ENCODE measurements at places on chromosomes 3 and 15. TPM values are rescaled to one million over a fixed set of nuclear protein-coding genes. Genes with fewer than 3 reads are reported as not detected.

DNA sequence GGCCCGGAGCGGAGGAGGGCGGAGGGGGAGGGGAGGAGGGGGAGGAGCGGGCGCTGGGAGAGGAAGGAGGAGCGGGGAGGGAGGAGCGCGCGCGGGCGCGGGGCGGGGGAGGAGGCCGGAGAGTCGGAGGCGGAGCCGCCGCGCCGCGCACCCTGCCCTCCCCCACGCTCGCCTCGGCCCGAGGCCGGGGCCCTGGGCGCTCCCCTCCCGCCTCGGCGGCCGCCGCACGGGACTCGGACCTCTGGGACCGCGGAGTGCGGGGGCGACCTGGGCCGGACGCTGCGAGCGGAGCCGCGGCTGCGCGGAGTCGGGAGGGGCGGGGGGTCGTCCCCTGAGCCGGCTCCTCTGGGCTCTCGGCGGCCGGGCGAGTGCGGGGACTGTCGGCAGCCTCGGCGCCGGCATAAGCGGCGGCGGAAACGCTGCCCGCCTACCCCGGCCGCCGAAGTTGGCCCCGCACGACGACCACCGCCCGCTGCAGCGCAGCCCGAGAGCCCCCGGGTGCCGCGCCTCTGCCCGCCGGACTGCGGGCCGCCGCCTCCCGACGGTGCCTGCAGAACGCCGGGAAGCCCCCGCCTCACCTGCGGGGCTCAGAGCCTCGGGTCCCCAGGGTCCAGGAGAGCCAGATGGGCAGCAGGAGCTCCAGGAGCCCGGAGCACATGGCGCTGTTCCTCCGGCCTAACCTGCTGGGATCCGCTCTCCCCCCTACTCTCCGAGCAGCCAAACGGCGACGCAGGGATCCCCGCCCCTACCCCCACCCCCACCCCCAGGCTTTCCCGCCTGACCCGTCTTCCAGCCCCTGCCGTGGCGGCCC is 406 bp upstream of the GABRB3 start:
- H3K4me1 ChIP-seq, result peaks cover 4% of the 10 kb centered on the region
- DNase-seq, result no peak
- peaks cover 39% of the 10 kb centered on the region for H3K27me3 ChIP-seq
- no peak overlapping the region for H3K27ac ChIP-seq

DNA sequence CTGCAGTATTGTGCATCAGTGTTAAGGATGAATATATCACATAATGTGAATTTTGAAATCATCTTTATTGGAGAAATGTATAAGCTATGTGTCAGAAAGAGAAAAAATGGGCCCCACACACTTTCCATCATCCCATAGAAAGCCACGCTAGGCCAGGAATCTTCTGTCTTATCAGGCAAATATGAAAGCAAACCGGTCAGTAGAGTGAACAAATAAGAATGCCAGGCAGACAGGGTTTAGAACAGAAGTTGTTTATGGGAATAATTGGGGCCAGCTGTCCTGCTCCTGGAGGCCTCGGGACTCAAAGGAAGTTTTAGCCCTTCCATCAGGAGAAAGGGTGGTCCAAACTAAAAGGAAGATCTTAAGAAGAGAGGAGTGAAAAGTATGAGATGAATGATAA is 39.5 kb downstream of the ZNF280D start:
- H3K36me3 ChIP-seq, result peaks cover 4% of the 10 kb centered on the region
- H3K27ac ChIP-seq, result no peak overlapping the region
- no peak overlapping the region for H3K4me3 ChIP-seq
- H3K27me3 ChIP-seq, result no peaks in the 10 kb centered on the region

GRCh38 chr3:188287339-188287738 is 133.4 kb downstream of the LPP start:
- H3K4me3 ChIP-seq, result no peak overlapping the region
- H3K36me3 ChIP-seq, result no peaks in the 10 kb centered on the region
- peak overlapping the region; percentile 68 for H3K27ac ChIP-seq
- DNase-seq, result no peak
- H3K4me1 ChIP-seq, result no peaks in the 10 kb centered on the region

DNA sequence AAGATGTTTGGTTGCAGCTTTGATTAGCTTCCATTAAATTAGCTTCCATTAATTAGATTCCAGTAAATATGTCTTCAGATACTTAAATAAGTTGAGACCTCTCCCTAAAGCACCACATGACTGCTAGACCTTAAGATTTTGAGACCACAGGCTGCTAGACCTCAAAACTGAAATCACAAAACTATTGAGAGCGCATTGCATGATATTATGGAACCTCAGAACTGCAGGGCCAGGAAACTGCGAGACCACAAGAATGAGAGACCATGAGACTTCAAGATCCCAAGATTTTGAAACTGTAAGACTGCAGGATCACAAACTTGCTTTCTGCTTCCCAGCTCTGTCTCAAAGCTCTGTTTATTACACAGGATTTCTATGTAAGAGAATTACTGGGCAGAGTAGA is 87.4 kb downstream of the TRIM42 start:
- DNase-seq, result no peak
- no peaks in the 10 kb centered on the region for H3K4me1 ChIP-seq
- H3K4me3 ChIP-seq, result no peak overlapping the region
- H3K27ac ChIP-seq, result no peak overlapping the region
- H3K36me3 ChIP-seq, result no peaks in the 10 kb centered on the region

- no peak overlapping the region for H3K27ac ChIP-seq
- no peaks in the 10 kb centered on the region for H3K27me3 ChIP-seq
- H3K4me3 ChIP-seq, result no peak overlapping the region
- H3K4me1 ChIP-seq, result no peaks in the 10 kb centered on the region
- no peak for DNase-seq
Observed at GRCh38 chr3:61172684-61173083, 78.6 kb downstream of the FHIT start.

DNA sequence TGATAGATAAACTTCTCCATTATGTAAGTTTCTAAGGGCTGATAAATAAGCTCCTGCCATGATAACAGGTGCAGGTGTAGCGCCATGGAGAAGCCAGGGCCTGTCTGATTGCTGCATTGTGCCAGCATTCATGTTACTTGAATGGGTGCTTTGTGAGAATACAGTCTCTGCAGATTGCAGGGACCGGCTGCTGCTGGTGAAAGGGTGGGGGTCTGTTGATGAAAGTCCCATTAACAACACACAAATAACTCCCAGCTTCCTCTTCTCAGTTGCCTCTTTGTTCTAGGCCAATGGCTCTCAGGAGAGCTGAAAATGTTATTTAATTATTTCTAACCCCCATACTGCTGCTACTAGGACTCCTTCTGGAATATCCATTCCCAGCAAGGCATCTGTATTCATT is 77.2 kb downstream of the RTP4 start:
- no peak overlapping the region for H3K4me3 ChIP-seq
- H3K27me3 ChIP-seq, result no peaks in the 10 kb centered on the region
- H3K4me1 ChIP-seq, result no peaks in the 10 kb centered on the region
- no peak overlapping the region for H3K27ac ChIP-seq

- no peak for DNase-seq
- no peak overlapping the region for H3K27ac ChIP-seq
- H3K27me3 ChIP-seq, result peaks cover 16% of the 10 kb centered on the region
- peaks cover 20% of the 10 kb centered on the region for H3K4me1 ChIP-seq
- H3K4me3 ChIP-seq, result no peak overlapping the region
Observed at GRCh38 chr3:184258926-184259325, 2.4 kb downstream of the CAMK2N2 start.

DNA sequence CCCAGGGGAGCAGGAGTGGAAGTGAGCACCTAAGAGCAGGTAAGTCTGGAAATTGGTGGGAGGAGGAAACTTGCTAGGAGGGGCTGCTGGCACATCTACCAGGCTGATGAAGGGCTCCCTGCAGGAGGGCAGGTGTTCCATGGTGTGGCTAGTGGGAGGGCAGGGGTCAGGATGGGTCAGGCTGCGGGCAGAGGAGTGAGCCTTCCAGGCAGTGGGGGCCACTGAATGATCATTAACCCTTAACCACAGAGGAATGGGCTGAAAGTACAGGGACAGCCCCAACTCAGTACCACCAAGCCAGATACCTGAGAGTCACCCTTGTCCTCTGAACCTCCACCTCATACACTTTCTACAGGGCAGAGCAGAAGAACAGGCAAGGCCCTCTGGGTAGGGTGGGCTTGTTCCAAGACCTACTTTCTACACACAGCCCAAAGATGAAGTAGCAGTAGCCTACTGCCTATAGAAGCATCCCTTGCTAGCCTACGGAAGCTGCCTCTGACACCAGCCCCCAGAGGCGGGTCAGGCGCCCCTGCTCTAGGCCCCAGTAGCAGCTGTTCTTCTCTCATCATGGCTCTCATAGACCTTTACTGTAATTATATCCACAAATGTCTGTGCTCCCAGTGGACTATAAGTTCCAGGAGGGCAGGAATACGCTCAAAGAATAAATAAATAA is 4.6 kb downstream of the RAB6B start:
- H3K27me3 ChIP-seq, result no peaks in the 10 kb centered on the region
- H3K36me3 ChIP-seq, result no peaks in the 10 kb centered on the region

- no peaks in the 10 kb centered on the region for H3K36me3 ChIP-seq
- peaks cover 11% of the 10 kb centered on the region for H3K4me1 ChIP-seq
- no peak for DNase-seq
- no peak overlapping the region for H3K27ac ChIP-seq
- no peak overlapping the region for H3K4me3 ChIP-seq
Observed at GRCh38 chr15:74543583-74543982, 2.6 kb downstream of the ARID3B start.

- DNase-seq, result no peak
- H3K27ac ChIP-seq, result peak overlapping the region; percentile 77
- no peaks in the 10 kb centered on the region for H3K27me3 ChIP-seq
Observed at GRCh38 chr15:51982013-51982769, 10.6 kb upstream of the LEO1 start.

PATL2 gene
- total RNA-seq, result 2.6 TPM

CCDC54 gene
- 0.33 TPM for total RNA-seq

XCR1 gene
- total RNA-seq, result under 0.01 TPM

TRIM71 gene
- under 0.01 TPM for total RNA-seq

DNAJC19 gene
- total RNA-seq, result 39.8 TPM
